ENCODE measurements at places on chromosomes 2 and 18. TPM values are rescaled to one million over a fixed set of nuclear protein-coding genes. Genes with fewer than 3 reads are reported as not detected.

GALNT14 gene
- total RNA-seq: 43.5 TPM

TUBA4A gene
- 225 TPM for total RNA-seq

DNAH7 gene
- 1.2 TPM for total RNA-seq

EPAS1 gene
- total RNA-seq: 101 TPM

FHOD3 gene
- total RNA-seq: 2.9 TPM

CCDC74B gene
- total RNA-seq: 6.4 TPM

TXNL1 gene
- 59.5 TPM for total RNA-seq

IRS1 gene
- 15.2 TPM for total RNA-seq

Data from A549 treated with AZD2906 at 1 μM for 4 hours (cell line).